Left cardiac atrium (tissue), 4 donors: ENCODE measurements at places on chromosomes 5 and 9.
A peak's percentile ranks its signal among the peaks of the same experiment; 100 is the strongest.

GRCh38 chr9:37508135-37508833, 22.5 kb downstream of the POLR1E start:
- DNase-seq, result no peak

DNA sequence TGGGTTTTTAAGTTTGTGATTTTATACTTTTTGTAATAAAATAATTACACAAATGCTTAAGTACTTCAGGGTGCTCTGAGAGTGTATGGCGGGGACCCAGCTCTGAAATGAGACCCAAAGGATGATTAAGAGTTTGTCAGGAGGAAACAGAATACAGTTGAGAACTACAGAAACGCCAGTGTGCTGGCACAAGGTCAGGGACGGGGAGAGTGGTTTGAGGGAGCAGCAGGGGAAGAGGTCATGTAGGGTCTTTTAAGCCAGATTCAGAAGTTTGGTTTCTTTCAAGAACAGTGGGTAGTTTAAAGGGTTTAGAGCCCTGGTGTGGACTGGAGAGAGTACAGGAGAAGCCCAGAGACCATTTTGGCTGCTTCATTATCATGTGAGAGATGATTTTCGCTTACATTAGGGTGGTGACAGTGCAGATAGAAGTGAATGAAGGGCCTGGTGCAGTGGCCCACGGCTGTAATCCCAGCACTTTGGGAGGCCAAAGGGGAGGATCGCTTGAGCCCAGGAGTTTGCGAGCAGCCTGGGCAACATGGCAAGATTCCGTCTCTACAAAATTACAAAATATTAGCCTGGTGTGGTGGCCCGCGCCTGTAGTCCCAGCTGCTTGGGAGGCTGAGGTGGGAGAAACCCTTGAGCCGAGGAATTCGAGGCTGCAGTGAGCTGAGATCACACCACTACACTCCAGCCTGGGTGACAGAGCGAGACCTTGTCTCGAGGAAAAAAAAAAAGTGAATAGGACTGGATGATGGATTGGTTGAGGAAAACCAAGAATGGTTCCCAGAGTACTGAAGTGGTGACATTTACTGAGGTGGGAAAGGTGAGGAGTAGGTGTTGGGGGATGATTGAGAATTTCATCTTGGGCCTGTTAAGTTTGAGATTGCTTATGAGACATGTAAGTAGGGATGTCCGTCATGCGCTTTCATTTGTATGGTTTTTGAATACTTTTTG, 1.4 kb upstream of the ETF1 start:
- peak; percentile 36 for DNase-seq

- DNase-seq, result no peak
Measured at GRCh38 chr9:71941060-71941568, 29.7 kb downstream of the C9orf85 start.

- DNase-seq, result no peak
Measured at GRCh38 chr5:54531546-54531945, 14.0 kb downstream of the SNX18 start.

- no peak for DNase-seq
Measured at GRCh38 chr5:104635227-104635626, 1072.6 kb upstream of the NUDT12 start.

GRCh38 chr5:122015471-122015870, 53.7 kb downstream of the SRFBP1 start:
- DNase-seq, result no peak

DNA sequence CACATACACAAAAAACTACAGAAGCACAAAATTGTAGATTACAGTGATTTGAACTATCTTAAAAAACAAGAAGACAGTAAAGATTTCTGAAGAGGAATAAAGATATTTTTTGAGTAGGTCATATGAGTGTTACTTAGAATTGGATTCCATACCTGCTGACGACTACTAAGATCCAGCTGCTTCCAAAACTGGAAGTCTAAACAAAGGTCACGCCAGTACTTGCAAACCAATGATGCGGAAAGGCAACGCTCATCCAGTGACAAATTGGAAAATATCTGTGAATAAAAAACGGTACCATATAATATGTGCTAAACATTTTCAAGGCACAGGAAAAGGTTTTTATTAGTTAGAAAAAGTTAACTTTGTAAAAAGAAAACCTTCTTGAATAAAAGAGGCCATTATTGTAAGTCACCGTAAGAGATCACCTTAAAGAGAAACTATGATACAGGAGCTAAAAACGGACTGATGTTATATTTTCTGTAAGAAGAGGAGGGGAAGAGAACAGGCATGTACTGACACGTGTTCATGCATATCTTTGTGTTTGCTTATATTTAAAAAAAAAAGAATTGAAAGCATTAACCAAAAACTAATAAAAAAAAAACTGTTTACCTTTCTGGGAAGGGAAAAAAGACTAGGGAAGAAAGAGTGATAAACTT, 14.1 kb downstream of the FBXL17 start:
- no peak for DNase-seq

DNA sequence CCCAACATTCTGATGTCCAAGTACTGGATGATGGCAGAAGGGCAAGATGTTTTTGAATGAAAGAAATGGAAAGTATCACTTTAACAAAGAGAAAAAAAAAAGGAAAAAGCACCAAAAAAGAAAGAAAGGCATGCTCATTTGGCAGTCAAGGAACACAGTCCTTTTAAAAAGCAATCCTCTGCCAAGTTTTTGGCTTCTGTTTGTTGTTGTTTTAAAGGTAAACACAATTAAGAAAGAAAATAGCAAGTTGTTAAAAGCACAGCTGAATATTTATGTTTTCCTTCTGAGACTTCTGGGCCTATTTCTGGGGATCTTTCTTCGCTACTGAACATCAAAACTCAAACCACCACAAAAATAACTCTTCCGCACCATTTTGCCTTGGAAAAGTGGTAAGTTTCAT, 162.1 kb downstream of the TRPM3 start:
- DNase-seq, result no peak

GRCh38 chr5:131242728-131243255, 21.1 kb upstream of the CDC42SE2 start:
- no peak for DNase-seq

DNA sequence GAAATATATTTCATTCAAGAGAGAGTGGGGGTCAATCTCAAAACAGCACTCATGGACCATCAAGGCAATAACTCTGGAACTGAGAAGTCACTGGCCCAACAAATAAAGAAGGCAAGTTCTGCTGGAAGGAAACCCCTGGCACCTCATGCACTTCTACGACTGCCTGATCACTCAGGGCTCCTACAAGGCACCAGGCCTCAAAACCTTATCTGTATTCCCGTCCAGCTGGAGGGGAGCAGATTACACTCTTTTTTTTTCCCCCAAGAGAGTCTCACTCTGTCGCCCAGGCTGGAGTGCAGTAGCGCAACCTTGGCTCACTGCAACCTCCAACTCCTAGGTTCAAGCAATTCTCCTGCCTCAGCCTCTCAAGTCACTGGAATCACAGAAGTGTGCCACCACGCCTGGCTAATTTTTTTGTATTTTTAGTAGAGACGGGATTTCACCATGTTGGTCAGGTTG, 49.9 kb downstream of the P4HA2 start:
- no peak for DNase-seq

- no peak for DNase-seq
Measured at GRCh38 chr9:89779405-89780203, 174.8 kb downstream of the GADD45G start.

GRCh38 chr9:17017931-17018491, 116.8 kb upstream of the CNTLN start:
- DNase-seq, result peak; percentile 43

DNA sequence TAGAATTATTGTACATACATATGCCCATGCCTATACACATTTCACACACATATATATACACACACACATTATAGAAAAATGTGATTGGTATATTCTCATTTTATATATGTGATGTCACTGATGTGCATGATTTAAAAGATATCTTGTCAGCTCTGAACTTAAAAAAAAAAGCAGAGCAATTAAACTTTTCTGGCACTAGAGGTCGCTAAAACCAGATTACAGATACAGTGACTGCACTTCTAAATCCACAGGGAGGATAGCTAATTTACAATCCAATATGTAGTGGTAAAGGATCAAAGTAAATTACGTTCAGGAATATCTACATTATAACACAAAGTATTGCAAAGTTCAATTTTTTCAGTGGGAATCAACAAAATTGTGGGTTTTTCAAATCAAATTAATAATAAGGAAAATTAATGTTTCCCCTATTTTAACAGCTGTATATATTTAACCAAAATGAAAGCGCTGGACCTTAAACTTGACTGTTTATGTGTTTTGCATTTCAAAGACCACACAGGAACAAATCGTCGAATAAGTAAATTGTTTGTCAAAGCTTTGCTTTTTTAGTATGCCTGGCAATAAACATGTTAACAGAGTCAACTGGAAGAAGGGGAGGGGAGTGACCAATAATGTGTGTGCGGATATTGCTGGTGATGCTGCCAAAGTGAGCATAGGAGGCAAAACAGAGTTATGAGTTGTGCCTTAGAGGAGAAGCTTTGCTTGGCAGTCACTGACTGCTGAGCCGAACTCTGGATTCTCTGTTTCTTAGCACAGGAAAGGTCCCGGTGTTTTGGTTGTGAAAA, 1201.4 kb upstream of the C9orf72 start:
- no peak for DNase-seq

- DNase-seq, result no peak
Measured at GRCh38 chr5:74608736-74609601, 31.6 kb downstream of the ENC1 start.

DNA sequence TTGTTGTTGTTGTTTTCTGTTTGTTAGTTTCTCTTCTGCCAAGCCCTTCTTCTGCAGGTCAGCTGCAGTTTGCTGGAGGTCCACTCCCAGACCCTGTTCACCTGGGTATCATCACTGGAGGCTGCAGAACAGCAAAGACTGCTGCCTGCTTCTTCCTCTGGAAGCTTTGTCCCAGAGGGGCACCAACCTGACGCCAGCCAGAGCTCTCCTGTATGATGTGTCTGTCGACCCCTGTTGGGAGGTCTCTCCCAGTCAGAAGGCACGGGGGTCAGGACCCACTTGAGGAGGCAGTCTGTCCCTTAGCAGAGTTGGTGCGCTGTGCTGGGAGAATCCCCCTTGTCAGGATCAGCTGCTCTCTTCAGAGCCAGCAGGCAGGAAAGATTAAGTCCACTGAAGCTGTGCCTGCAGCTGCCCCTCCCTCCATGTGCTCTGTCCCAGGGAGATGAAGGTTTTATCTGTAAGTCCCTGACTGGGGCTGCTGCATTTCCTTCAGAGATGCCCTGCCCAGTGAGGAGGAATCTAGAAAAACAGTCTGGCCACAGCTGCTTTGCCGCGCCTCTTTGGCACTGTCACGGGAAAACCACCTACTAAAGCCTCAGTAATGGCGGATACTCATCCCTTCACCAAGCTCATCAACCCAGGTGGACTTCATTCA, 299.2 kb downstream of the EDIL3 start:
- DNase-seq, result no peak

DNA sequence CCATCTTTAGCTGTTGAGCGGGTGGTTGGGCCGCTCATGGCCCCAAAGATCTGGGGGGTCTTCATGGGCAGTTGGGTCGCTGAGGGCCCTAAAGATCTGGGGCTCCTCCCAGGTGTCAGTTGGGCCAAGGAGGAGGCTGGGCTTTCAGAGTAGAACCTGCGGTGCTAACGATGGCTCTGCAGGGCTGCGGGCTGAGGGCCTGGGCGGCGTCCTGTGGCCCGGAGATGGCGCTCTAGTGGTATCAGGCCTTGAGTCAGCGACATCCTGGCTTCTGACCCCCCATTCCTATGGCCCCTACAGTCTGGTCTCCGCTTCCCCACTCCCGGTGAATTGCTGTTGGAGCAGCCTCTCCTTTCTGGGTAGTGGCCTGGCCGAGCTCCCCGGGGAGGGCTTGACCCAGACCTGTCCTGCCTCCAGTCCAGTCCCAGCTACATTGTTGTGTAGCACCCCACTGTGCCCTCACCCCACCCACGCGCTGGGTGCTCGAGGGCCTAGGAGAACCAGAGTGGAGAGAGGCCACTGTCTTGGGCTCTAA, 640 bp downstream of the C5orf58 start:
- no peak for DNase-seq

DNA sequence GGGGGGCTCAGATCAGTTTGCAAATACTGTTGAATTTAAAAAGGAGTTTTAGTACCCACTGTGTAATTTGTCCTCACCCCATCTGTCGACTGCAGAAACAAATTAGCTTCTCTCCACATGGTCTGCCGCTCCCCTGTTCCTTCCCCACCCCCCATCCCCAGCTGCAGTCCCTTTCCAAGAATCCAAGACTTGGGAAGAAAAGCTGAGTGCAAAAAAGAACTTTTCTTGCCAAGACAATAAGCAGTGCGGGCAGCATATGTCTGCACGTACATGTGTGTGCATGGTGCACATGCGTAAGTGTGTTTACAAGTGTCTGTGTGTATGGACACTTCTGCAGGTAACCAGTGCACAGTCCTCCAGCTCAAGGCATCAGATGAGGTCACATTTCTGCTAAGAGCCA, 125.7 kb upstream of the SMIM23 start:
- no peak for DNase-seq

GRCh38 chr5:111532886-111533582, 20.7 kb upstream of the STARD4 start:
- DNase-seq, result no peak

DNA sequence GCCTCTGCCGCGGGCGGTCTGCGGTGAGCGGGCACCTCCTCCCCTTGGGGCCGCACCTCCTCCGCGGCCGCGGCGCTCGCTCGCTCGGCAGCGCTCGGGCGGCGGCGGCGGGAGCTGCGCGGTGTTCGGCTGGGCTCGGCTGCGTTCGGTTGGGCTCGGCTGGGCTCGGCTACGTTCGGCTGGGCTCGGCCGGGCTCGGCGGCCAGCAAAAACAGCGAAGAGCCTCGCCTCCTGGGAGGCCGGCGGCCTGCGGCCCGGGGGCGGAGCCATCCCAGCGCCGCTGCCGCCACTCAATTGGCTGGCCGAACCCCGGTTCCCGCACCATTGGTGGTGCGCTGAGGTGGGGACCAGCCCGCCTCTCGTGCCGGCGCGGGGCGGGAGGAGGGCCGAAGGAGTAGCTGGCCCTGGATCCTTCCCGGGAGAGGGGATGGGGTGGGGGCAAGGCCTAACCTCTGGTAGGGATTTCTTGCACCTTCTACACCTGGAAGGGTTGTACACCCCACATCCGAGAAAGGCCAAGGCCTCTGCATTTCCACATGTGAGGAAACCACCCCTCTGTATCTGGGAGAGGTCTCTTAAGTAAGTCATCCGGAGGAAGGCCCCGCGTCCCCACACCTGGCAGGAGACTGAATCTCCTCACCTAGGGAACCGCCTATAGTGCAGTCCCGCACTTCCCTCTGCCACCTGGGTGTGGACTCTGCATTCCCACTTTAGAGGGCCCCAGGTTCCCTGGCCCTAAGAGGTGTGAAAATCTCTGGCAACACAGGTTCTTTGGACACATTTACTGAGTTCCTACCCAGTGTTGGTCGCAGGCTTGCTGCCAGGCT, at the start of gene ENHO:
TSS of gene ENHO (minus strand) at position 20 of the 827 bp plus-strand sequence. CDS start 1,295 bp downstream, outside the sequence.
- peak; percentile 90 for DNase-seq

GRCh38 chr5:16597946-16598694, 18.7 kb downstream of the RETREG1 start:
- no peak for DNase-seq

- DNase-seq, result no peak
Measured at GRCh38 chr9:34049630-34050384, 1.1 kb upstream of the UBAP2 start.

GRCh38 chr5:139524940-139525585, 36.1 kb upstream of the UBE2D2 start:
- no peak for DNase-seq
